ENCODE measurements at places on chromosomes 11 and 22. TPM values are rescaled to one million over a fixed set of nuclear protein-coding genes. Genes with fewer than 3 reads are reported as not detected.

Gene MFRP
- total RNA-seq: not detected

Gene TSG101
- total RNA-seq: 56.6 TPM

Gene CPT1B
- total RNA-seq: 10.9 TPM

Gene PNPLA5
- not detected for total RNA-seq

Gene CASP1
- total RNA-seq: 12.1 TPM

Gene MMP27
- not detected for total RNA-seq

Gene SART1
- 22.5 TPM for total RNA-seq

Gene MORC2
- 14.9 TPM for total RNA-seq

Gene ARHGEF17
- 30.7 TPM for total RNA-seq

- no peak for DNase-seq
These were observed 20.5 kb downstream of the FDX1 start for GRCh38 chr11:110450246-110450645.

- DNase-seq: peak; percentile 49
These were observed 2.9 kb upstream of the CYP2R1 start for GRCh38 chr11:14894657-14895598.

DNA sequence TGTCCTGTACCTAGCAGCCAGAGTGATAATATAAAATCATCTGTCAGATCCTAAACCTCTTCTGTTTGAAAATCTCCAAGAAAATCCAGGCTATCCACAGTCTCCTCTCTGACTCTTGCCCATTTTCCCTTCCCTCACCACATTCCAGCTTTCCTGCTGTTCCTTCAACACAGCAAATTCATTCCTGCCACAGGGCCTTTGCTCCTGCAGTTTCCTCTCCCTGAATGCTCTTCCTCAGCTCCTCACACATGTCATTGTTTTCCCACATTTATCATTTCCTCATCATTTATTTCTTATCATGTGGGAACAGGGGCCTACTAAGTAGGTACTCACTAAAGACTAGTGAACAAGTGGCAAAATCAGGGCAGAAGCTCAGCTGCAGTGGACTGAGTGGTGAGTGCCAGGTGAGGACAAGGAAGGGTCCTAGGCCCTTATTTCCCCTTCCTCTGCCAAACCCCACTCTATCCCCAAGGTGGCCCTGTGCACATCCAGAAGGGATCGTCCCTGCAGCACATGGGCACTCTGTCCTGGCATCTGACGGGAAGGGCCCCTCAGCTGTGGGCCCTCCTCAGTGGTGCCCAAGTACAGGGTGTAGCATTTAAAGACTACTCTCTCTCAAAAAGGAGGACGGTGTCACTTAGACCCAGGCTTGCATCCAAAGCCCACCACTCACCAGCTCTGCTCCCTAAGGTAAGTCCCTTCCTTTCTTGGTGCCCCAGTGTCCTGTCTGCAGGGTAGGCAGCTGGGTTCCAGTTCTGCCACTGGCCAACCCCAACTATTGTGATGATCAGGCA is 2.0 kb downstream of the LRRC32 start:
- no peak for DNase-seq

DNA sequence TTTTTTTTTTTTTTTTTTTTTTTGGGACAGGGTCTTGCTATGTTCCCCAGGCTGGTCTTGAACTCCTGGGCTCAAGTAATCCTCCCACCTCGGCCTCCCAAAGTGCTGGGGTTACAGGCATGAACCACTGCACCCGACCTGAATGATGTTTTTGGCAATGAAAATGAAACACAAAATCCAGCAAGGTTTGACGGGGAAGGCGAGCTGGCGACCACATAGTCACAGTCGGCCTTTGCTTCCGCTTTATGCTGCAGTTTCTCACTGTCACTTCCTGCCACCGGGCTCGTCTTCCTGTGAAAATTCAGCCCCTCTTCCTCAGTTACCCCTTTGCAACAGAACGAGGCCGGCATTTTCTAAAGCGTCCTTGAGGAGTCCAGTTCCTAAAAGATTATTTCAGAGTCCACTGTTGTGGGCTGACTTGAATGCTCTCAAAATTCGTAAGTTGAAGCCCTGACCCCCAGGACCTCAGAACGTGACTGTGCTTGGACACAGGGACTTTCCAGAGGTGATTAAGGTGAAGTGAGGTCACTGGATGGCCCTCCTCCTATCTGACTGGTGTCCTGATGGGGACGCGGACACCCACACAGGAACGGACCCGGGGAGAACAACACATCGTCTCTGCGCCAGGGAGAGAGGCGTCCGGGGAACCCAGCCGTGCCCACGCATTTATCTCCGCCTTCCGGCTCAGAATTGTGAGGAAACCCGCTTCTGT is 2.9 kb upstream of the BID start:
- no peak for DNase-seq

- no peak for DNase-seq
These were observed 23.3 kb downstream of the GLB1L2 start for GRCh38 chr11:134355136-134355535.

DNA sequence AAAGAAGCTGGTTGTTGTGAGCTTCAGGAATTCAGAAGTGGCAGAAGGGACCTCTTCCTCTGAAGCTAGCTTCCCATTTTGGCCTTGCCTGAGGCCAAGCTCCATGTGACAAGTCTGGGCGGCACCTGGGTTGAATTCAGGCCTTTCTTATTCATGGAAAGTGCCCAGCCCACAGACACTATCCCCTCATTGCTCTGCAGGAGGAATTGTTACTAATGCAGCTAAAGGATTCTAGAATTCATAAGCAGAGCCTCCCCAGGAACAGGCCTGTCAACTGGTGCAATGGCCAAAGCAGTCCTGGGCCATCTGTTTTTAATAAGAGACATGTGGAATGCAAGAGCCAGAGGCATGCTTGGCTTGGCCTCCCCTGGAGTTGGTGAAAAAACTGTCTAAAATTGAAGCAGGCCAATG is 71.4 kb downstream of the SLC1A2 start:
- no peak for DNase-seq

DNA sequence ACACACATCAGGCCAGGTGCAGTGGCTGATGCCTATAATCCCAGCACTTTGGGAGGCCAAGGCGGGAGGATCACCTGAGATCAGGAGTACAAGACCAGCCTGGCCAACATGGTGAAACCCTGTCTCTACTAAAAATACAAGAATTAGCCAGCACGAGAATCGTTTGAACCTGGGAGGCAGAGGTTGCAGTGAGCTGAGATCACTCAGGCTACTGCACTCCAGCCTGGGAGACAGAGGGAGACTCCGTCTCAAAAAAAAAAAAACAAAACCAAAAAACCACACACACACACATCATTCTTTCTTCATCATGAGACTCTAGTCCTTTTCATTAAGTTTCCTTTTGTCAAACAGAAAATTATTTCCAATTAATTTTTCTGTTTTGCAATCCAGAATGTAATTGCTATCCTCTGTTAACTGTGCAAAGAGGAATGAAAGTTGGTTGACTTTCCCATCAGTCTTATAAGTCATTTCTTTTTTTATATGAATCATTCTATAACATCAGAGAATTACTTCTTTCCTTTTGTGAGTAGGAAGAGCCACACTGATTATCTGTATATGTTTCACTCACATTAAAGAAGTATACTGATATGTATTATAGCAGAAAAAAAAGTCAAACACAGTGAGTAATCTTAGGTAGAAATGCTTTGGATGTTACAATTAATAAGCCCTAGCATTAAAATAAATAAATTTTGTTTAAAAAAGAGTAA is 52.2 kb downstream of the HORMAD2 start:
- no peak for DNase-seq

DNA sequence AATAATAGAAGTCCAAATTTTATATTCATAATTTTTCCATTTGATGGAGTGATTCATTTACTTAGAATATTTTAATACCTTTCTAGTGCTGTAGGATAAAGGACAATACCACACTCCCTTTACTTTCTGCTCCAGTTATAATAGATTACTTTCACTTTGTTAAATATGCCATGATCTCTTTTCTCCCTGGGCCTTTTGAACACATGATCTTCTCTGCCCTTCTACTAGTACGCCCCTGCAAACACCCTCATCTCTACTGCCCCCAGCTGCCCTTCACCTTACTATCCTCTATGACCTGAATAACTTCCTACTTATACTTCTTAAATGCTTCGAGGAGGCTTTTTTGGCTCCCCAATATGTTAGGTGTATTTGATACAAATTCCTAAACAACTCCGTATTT is 177.3 kb downstream of the GUCY1A2 start:
- DNase-seq: no peak

DNA sequence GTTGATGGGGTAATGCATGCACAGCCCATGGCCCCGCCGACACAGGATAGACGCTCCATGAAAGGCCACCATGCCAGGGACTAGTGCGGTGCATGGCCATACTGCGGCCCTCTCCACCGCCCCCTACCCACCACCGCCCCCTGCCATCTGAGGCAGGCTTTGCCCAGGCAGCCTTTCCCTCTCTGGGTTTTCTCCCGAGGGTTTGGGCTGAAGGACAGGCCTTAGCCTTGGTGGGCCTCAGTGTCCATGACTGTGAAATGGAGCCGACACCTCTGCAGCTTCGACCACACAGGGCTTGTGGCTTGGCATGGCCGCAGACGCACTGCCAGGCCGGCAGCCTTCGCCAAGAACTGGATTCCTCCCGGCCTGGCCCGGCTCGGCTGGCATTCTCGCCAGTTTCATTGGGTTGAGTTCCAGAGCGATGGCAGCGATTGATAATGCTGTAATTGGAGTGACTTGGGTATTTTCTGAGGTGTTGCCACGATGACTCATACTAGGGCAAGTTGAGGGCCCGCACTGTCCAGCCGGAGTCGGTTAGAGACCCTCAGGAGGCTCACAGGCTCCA is 111.3 kb downstream of the WNT7B start:
- no peak for DNase-seq

- DNase-seq: no peak
These were observed 9.3 kb downstream of the RBM14 start for GRCh38 chr11:66625752-66626149.

- DNase-seq: no peak
These were observed 189.8 kb downstream of the JRKL start for GRCh38 chr11:96579656-96580055.

- DNase-seq: no peak
These were observed 11.2 kb upstream of the MS4A6E start for GRCh38 chr11:60315871-60316270.

GRCh38 chr22:49234459-49234858 is 593.2 kb downstream of the BRD1 start:
- no peak for DNase-seq

DNA sequence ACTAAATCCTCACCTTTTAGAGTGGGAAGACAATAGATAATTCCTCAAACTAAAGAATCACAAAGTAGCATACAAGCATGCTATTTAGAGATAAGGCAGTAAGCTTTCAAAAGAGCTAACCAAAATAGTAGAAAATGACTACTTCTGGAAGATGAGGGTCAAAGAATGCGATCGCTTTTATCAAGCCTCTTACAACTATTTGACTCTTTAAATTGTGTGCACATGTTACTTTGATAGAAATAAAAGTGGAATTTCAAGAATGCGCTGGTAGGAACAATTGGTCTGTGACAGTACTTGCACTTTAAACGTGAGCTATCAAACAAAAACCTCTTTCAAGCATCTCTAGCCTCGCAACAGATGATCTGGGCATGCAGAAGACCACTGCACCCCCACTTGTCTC is 97.3 kb downstream of the COMMD9 start:
- no peak for DNase-seq

- DNase-seq: peak; percentile 22
These were observed 3.8 kb downstream of the PIM3 start for GRCh38 chr22:49964136-49965090.

DNA sequence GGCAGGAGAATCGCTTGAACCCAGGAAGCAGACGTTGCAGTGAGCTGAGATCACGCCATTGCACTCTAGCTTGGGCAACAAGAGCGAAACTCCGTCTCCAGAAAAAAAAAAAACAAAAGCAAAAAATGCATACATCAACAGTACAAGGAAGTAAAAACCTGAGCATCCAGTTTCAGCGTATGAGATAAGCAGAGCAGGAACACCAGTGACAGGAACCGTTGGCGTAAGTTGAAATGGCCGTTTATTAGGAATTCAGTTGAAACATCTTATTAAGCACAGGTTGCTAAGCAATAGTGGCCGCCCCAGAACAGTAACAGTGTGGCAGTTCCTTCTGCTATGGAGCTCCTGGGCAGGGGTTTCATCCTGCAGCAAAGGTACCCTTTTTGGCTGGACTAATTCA is 4.0 kb upstream of the L3MBTL2 start:
- no peak for DNase-seq

All from omental fat pad (tissue), 4 donors.